Vein endothelial cell (primary cell): ENCODE measurements at places on chromosomes 1 and 21. TPM values are rescaled to one million over a fixed set of nuclear protein-coding genes. Genes with fewer than 3 reads are reported as not detected.

Gene DOP1B
- total RNA-seq: 11.8 and 12.1 TPM in 2 replicates

Gene SELENBP1
- 3.3 and 4.2 TPM in 2 replicates for total RNA-seq

Gene TNFRSF4
- 2.0 and 3.6 TPM in 2 replicates for total RNA-seq

Gene GSTM5
- total RNA-seq: under 0.01 and 0.10 TPM in 2 replicates

Gene RPS6KC1
- total RNA-seq: 21.4 and 23.2 TPM in 2 replicates

Gene CACNA1E
- total RNA-seq: under 0.01 TPM in 1 of 2 replicates, not detected in the other

Gene OR6N1
- not detected in 2 replicates for total RNA-seq

Gene FCER1G
- not detected in 2 replicates for total RNA-seq

Gene AKT3
- total RNA-seq: 53.0 and 66.6 TPM in 2 replicates

Gene IL22RA1
- not detected in 2 replicates for total RNA-seq

Gene COL9A2
- 0.19 and 0.33 TPM in 2 replicates for total RNA-seq

Gene KCNQ4
- not detected in 2 replicates for total RNA-seq

Gene SPRR2A
- total RNA-seq: not detected in 2 replicates

Gene PRKAA2
- total RNA-seq: 3.3 and 3.9 TPM in 2 replicates

Gene ZNF593OS
- not detected in 2 replicates for total RNA-seq

Gene EXO5
- 8.2 and 9.5 TPM in 2 replicates for total RNA-seq

Gene ZBTB8A
- 8.6 and 9.1 TPM in 2 replicates for total RNA-seq

Gene ALX3
- not detected in 2 replicates for total RNA-seq

Gene RHD
- total RNA-seq: not detected in 2 replicates

Gene KRTAP20-1
- not detected in 2 replicates for total RNA-seq

Gene C1orf226
- 1.3 and 2.3 TPM in 2 replicates for total RNA-seq

Gene BATF3
- 0.33 and 1.2 TPM in 2 replicates for total RNA-seq

Gene LCE2A
- total RNA-seq: not detected in 2 replicates

Gene SH3BGR
- 0.33 TPM in 1 of 2 replicates, not detected in the other for total RNA-seq

Gene CYP4A22
- total RNA-seq: not detected in 2 replicates

Gene AMY1A
- not detected in 2 replicates for total RNA-seq

Gene PEX14
- total RNA-seq: 20.6 and 29.1 TPM in 2 replicates

Gene PADI2
- under 0.01 TPM in 1 of 2 replicates, not detected in the other for total RNA-seq

Gene NUAK2
- 3.1 and 3.3 TPM in 2 replicates for total RNA-seq

Gene C8A
- total RNA-seq: not detected in 2 replicates

Gene TMIGD3
- total RNA-seq: 0.33 and 0.38 TPM in 2 replicates

Gene NCAM2
- 0.33 and 0.57 TPM in 2 replicates for total RNA-seq

Gene CD1B
- total RNA-seq: not detected in 2 replicates

Gene TNFSF18
- total RNA-seq: 130 and 143 TPM in 2 replicates

Gene CENPF
- 20.9 and 45.8 TPM in 2 replicates for total RNA-seq

Gene PRAMEF18
- total RNA-seq: not detected in 2 replicates

Gene THEM5
- total RNA-seq: not detected in 2 replicates

Gene CFAP126
- not detected in 2 replicates for total RNA-seq
